ENCODE measurements at places on chromosomes 16 and 17.

- DNase-seq, result no peak
Measured at GRCh38 chr16:72764015-72764654, 283.8 kb downstream of the ZFHX3 start.

GRCh38 chr16:68368301-68368888 is 57.6 kb downstream of the PRMT7 start:
- no peak for DNase-seq

GRCh38 chr17:41959030-41959335 is 7.6 kb upstream of the CNP start:
- DNase-seq, result no peak

- no peak for DNase-seq
Measured at GRCh38 chr16:57938936-57939871, 31.7 kb downstream of the CNGB1 start.

DNA sequence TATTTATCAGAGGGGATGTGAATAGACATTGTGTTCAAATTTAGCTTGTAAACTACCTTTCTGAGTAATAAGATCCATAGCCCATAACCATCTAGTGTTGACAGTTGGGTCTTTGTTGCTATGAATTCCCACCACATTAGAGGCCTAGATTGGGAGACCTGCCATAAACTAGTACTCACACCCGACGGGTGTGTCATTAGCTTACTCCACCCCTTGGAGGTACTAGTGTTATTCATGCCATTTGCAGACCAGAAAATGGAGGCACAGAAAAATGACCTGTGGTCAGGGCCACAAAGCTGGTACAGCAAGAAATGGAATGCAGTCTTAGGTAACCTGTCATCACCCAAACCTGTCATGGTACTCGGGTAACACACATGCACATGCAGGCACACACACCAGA is 41.3 kb upstream of the BCAR1 start:
- DNase-seq, result no peak
